ENCODE measurements at places on chromosomes 13 and 19. TPM values are rescaled to one million over a fixed set of nuclear protein-coding genes. Genes with fewer than 3 reads are reported as not detected.

DNA sequence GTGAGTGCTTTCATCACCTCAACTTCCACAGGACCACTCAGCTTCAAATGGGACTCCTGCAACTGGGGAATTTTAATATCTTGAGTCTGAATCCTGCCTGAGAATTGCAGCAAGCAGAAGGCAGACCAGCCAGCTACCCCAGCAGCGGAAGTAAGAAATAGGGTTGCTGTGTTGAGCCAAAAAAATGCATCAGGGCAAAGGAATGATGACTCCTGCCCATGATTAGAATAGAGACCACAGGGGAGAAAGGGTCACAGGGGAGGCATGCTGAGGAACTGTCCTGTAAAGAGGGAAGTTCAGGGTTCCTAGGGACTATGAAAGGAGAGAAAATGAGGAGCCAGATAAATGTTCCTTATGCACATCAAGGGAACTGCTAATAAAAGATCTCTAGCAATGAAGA, 370.2 kb downstream of the KCTD12 start:
- DNase-seq, result no peak

Gene FXYD3
- 12.7 TPM for total RNA-seq

DNA sequence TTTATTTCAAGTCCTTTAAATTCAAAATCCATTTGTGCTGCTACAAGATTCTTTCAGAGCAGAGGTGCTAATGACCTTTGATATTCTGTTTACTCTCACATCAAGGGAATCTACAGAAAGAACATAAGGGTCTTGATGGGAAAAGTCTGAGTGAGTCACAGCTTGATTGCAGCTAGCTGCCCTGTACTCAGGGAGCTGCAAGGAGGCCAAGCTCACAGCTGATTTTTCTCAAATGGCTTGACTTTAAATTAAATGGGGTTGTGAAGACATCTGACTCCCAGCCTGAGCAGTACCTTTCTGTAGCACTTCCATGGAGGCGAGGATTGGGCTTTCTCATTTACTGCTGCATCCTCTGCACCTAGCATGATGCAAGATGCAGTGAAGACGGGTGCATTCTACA, 62.5 kb downstream of the RAP2A start:
- DNase-seq, result no peak

DNA sequence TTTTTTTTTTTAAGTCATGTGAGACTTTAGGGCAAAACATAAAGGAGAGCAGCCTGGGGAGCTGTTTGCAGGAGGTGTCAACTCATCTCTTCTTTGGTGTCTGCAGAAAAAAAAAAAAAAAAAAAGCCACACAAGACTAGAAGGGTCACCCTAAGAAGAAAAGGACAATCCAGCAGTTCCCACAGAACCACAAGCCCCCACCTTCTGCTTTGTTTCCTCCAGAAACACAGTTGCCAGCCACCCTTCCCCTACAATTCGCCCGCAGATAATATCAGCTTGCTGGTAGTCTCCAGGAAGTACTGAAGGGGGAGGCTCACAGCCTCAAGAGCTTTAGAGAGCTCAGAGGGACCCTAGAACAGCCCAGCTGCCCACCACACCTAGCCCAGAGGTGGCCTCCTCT, 22.3 kb upstream of the ZBTB7A start:
- no peak for DNase-seq

DNA sequence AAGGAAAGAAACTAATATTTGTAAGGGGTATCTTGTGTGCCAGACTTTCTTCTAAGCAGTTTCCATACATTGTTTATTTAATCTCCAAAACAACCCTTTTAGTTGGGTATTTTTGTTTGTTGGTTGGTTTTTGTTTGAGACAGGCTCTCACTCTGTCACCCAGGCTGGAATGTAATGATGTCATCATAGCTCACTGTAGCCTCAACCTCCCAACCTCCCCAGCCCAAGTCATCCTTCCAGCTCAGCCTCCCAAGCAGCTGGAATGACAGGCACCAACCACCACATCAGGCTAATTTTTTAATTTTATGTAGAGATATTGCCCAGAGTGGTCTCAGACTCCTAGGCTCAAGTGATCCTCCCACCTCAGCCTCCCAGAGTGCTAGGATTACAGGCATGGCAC, 41.2 kb upstream of the LSM14A start:
- DNase-seq, result no peak

Gene ZNF93
- 3.4 TPM for total RNA-seq
